Lung (tissue), 17 donors: ENCODE measurements at places on chromosomes 11 and 22. TPM values are rescaled to one million over a fixed set of nuclear protein-coding genes. Genes with fewer than 3 reads are reported as not detected.

The GAL gene
- not detected for polyA plus RNA-seq

The ESAM gene
- polyA plus RNA-seq, result 139 TPM

The SLC22A9 gene
- not detected for polyA plus RNA-seq

The TRPC6 gene
- polyA plus RNA-seq, result 5.1 TPM

The SIRT3 gene
- 16.9 TPM for polyA plus RNA-seq
